Activated CD4-positive, alpha-beta T cell treated with anti-CD3 and anti-CD28 coated beads for 48 hours (primary cell): ENCODE measurements at places on chromosomes 11 and 22.

- DNase-seq: no peak
Measured at GRCh38 chr22:48495751-48496080, 1332.0 kb downstream of the BRD1 start.

- DNase-seq: no peak
Measured at GRCh38 chr11:16418428-16419097, 62.2 kb upstream of the SOX6 start.

DNA sequence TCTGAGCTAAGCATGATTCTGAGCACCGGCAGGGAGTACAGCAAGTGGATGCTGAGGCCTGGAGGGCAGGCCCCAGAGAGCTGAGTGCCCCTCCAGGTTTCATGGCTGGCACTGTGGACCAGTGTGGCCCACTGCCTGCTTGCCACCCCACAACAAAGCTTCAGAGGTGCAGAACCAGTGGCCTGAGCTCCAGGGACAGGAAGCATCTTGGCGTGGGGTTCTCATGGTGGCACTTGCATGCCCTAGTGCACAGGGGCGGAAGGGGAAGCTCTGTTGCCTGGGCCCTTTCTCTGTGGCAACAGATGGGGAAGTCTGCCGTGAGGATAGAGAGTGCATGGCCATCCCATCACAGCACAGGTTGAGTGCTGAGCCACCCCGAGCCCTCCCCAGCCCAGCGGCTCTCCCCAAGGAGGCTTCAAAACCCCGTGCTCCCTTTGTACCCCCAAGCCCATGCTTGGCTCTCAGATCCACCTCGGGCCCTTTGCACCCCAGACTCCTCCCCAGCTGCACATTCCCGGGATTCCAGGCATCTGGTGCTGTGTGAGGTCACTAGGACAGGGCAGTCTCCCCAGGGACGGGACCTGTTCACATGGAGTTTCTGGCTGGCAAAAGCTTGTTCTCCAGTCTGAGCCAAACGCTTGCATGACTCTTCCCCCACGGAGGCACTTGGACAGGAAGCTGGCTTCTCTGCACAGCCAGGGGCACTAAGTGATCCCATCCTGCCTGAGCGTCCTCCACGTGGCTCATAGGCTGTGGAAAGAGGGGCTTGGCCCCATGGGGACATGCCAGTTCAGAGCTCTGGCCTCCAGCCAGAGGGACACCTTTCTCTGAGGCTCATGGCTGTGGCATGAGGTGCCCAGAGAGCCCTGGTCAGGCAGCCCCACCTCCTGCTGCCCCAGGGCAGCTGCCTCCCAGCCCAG is 4.2 kb downstream of the SLC25A1 start:
- no peak for DNase-seq

GRCh38 chr11:11978098-11978637 is 30.3 kb downstream of the DKK3 start:
- DNase-seq: no peak

GRCh38 chr11:120696597-120697218 is 185.2 kb downstream of the GRIK4 start:
- no peak for DNase-seq

GRCh38 chr11:76263657-76264056 is 57.4 kb upstream of the WNT11 start:
- no peak for DNase-seq

- no peak for DNase-seq
Measured at GRCh38 chr11:60900673-60901404, 5.5 kb downstream of the PRPF19 start.

GRCh38 chr11:2752204-2752770 is 52.5 kb upstream of the KCNQ1OT1 start:
- DNase-seq: no peak

GRCh38 chr22:22755778-22756100 is 111.3 kb downstream of the GGTLC2 start:
- DNase-seq: no peak

DNA sequence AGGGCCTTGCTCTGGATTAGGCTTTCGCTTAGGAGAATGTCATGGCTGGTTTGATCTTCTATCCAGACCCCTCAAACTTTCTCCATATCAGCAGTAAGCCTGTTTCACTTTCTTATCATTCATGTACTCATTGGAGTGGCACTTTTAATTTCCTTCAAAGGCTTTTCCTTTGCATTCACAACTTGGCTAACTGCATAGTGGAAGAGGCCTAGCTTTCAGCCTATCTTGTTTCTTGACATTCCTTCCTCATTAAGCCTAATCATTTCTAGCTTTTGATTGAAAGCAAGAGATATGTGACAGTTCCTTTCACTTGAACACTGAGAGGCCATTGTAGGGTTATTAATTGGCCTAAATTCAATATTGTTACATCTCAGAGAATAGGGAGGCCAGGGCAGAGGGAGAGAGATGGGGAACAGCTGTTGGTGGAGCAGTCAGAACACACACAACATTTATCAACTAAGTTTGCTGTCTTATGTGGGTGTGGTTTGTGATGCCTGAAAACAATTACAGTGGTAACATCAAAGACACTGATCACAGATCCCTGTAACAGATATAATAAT is 37.7 kb upstream of the APOBEC3A start:
- no peak for DNase-seq

- DNase-seq: no peak
Measured at GRCh38 chr22:50696799-50697561, 24.4 kb downstream of the SHANK3 start.

GRCh38 chr11:72036687-72037086 is 38.0 kb downstream of the IL18BP start:
- no peak for DNase-seq

- DNase-seq: peak; percentile 2
Measured at GRCh38 chr11:19345519-19345847, 104.7 kb upstream of the E2F8 start.

DNA sequence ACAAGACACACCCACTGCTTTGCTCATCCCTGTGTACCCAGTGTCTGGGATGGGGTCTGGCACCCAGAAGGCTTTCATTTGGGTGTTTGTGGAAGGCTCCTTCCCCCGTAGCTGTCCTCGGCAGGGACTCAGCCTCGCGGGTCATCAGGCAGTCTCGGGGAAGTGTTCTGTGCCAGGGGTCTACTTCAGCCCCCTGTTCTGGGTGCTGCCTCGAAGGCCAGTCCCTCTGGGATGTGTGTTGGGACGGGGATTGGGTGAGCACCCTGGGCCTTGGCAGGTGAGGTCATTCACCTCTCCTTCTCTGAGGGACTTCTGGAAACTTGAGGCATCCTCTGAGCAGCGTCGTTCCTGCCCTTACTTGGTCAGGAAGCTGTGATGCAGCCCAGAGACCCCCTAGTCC is 65.5 kb downstream of the RPUSD4 start:
- no peak for DNase-seq

DNA sequence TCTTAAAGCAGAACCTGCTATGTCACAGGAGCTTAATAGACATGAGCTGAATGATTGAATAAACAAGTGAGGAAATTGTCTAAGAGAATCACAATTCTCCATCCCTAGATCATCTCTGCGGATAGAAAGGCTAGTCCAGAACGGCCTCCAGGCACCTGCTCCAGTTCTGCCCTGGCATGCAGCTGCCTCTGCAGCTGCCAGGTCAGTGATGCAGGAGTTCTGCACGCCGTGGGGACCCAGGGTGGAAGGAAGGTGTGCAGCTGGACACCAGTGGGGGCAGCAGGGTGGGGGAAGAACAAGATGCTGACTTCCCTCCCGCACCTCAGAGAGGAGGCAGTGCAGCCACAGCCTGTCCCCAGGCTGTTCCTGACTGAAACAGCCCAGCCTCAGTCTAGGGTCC is 192.1 kb upstream of the NCAM1 start:
- DNase-seq: no peak

GRCh38 chr22:27785831-27786230 is 15.7 kb downstream of the MN1 start:
- no peak for DNase-seq

- DNase-seq: no peak
Measured at GRCh38 chr11:19868281-19868821, 155.7 kb downstream of the NAV2 start.

DNA sequence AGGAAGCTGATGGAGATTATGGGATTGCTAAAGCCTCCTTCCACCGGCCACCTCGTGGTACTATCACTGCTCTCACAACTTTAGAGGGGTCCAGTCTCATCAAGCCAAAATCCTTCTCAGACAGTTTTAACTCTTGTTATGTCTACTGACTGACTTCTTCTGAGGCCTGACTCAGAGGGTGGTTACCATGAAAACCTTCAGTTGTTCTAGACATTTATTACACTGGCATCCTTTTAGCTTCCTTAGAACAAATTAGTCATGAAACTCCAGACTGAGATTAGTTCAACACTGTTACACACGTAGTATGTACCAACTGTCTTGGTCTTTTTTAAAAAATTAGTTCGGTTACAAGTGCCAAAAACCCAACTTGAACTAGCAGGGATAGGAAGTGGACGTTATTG is 7.5 kb downstream of the DIXDC1 start:
- DNase-seq: peak; percentile 34

DNA sequence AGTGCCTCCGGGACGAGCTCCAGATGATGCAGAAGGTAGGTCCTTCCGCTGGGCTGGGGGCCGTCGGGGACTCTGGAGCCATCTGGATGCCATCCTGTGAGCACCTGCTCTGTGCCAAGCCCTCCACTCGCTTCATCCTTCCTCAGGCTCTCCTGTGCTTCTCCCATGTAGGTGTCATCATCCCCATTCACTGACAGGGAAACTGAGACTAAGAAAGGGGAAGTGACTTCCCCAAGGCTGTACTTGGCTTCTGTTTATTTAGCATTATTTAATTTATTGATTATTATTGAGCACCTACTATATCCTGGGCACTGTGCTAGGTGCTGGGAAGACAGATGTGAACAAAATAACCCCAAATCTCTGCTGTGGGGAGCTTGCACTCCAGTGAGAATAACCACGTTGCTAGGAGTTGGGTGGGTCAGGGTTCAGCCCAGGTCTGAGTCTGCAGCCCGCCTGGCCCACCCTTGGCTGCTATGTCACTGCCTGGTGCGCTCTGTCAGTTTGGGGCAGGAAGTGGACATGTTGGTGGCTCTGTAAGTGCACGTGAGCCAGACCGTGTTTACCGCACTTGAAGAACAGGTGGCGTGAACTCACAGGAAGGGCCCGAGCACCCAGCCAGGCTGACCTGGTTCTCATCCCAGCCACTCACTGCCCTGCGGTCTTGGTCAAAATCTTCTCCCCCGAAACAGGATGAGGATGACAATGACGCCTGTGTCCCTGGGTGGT is 35.9 kb upstream of the GCAT start:
- no peak for DNase-seq

- DNase-seq: no peak
Measured at GRCh38 chr11:110908401-110909105, 196.3 kb upstream of the ARHGAP20 start.

GRCh38 chr11:2892215-2892966 is 6.8 kb upstream of the CDKN1C start:
- peak; percentile 79 for DNase-seq

DNA sequence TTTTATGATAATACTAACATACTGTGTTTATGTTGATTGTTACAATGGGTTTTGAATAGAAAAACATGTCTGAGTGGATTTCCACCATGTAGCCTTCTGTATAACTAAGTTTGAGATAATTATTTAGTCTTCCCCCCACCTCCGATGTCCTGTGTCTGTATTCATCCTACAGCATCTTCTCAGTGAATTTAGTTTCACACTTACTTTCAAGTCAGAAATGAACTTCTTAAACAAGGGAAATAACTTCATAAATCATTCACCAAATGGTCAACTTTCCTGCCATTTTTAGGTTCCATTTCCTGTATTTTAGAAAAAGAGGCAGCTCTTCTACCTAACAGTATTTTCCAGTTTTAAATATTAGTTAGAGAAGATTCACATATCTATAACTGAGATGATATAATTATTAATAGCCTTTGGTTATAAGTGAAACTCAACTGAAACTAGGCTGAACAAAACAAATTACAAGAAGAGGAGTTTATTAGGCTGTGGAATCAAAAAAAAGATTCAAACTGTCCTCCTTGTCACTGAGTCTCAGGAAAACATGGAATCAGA is 3.5 kb downstream of the OR51B5 start:
- no peak for DNase-seq

GRCh38 chr22:21599053-21599893 is 30.5 kb downstream of the YDJC start:
- no peak for DNase-seq

DNA sequence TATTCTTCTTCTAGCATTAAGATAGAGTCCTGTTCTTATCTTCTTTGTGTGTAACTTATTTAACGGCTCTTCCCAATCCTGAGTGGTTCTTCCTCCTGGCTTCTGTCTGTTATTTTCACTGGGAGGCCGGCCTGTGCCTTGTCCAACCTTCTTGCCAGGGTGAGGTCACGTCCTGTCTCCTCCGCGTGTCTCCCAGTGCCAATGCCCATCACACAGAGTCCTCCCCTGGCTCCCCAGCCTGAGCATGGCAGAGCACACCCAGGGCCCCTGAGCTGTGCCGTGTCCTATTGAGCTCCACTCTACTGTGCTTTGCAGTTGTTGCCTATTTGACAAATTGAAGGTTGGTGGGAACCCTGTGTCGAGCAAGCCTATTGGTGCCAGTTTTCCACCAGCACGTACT is 487.3 kb downstream of the BRD1 start:
- DNase-seq: no peak

GRCh38 chr11:1761110-1761856 is 2.4 kb downstream of the CTSD start:
- no peak for DNase-seq

DNA sequence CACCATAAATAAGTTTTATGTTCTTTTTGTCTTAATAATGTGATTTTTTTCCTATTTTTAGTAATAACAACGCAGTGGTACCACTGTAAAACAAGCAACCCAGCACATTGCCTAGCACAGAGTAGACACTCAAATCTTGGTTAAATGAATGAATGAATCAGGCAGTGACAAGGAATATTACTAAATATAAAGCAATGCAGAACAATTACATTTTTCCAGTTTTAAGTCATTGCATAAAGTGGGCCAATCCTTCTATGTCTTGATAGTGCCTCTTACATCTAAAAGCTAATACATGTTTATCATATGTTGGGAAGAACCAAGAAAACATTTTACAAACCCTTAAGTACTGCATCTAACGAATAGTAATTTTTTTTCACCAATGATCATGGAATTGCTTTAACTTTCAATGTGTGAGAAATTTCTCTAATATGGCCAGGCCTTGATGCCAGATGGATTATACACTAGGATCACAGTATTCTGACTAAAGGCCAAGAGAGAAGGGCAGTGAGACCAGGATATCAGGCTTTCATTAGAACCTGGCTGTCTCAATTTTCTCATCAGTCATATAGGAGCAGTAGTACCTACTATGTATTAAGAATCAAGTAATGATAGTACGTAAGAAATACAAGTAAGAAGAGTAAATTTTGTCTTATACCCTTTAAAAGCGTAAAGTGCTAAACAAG is 88.5 kb downstream of the TRIM44 start:
- no peak for DNase-seq

DNA sequence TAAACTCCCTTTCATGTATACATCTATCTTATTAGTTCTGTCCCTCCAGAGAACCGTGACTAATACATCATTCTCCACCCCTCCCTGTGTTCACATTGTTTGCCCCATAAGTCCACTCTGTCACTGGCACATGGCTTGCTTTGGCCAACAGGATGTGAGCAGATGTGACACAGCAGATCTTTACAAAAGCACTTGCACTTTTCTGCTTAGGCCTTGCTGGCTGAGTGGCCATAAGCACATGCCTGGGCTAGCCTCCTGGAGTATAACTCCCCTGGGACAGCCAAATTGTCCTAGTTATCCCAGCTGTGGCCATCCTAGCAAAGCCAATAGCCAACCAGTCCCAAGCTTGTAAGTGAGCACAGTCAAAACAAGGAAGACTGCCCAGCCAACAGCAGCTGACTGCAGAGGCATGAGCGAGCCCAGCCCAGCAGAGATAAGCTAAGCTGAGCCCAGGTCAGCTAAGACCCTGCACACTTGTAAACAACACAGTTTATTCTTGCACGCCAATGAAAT is 9.7 kb upstream of the RCN1 start:
- DNase-seq: no peak
